ENCODE measurements at places on chromosomes 7 and 10.

DNA sequence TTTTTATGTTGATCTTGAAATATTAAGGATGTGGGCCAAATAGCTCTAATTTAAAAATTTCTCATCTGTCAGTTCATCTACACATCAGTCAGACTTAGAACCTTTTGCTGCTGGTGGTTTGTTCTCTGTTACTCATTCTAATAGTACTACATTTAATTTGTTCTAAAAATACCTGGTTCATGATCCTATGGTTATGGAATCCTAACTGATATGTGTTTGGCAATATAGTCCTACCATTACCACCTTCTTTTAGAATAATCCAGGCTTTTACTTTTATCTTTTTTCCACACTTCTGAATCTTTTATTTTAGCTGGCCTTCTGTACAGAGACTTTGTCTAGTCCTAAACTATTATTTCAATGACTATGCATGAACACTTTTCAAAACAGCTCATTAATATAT lies 116.9 kb downstream of the SVOPL start:
- no peak for DNase-seq

- DNase-seq = no peak
Measured at GRCh38 chr7:28297801-28298459, 114.4 kb upstream of the CREB5 start.

DNA sequence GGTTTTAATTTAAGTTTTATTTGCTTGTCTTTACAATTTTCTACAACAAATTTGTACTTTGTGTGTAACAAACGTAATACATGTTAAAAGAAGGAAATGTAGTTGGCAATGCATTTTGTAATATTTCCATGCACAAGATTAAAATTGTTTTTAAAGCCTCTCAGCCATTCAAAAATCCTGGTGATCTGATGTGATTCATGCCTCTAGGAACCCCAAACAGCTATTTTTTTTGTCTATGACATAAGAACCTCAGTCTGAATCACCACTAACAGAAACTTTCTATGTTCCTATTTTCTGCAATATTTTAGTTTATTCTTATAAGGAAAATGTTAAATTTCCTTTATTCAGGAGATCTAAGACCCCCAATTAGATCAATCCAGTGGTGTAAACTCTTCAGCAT lies 183.1 kb upstream of the YAE1 start:
- DNase-seq = no peak

DNA sequence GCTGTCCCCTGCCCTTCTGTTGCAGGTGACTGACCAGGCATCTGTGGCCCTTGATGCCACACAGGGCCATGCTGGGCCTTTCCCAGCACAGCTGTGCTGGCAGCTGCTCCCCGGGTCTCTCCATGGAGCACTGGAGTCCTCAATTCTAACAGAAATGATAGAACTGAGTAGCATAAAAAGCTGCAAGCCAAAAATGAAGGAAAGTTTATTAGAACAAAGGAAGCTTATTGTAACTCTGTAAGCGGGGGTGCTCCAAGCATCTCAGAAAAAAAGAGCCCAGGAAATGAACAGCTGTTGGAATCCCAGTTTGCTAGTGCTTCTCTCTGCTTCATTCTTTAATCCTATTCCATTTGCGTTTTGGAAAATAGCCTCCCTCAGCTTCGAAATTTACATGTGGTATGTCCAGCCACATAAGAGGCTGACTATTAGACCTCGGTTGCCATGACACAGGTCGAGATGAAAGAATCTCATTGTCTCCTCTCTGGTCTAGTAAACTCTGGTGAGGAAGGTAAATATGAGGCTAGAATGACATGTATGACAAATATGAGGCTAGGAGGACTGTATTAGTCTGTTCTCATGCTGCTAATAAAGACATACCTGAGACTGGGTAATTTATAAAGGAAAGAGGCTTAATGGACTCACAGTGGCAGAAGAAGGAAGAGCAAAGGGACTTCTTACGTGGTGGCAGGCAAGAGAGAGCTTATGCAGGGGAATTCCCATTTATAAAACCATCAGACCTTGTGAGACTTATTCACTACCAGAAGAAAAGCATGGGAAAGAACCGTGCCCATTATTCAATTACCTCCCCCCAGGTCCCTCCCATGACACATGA lies 23.7 kb downstream of the EPDR1 start:
- no peak for DNase-seq

DNA sequence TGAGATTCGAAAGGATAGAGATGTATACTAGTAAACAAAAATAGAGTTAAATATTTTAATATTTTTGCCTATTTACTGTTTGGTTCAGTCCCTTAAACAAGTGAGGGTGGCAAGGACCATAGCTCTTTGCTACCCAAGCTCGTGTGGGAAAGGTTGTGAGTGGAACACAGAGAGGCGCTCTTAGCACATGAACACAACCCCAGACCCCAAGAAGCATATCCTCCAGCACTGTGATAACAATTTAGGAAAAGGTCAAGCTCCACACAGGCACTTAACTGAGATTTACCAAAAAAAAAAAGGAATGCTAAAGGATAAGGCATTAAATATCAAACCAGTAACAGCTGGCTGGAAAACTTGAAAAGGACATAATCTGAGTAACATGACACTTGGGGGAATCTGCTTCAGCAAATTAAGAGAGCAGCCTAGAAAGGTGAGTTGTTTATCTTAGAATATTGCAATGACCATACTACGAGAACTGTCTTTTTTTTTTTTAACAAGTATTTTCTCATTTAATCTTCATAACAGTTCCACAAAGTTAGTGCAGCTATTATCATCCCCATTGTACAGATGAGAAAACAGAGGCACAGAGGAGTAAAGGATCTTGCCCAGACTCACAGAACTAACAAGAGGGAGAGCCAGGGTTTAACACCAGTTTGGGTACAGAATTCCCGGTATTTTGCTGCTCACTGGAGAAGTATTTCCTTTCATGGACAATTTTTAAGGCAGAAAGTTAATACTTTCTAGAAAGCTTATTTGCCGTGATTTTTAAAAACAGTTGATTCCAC lies 303.5 kb upstream of the AOAH start:
- DNase-seq = no peak

GRCh38 chr10:21688870-21689269 lies 154.8 kb downstream of the MLLT10 start:
- no peak for DNase-seq

- no peak for DNase-seq
Measured at GRCh38 chr10:1215862-1216573, 159.8 kb downstream of the WDR37 start.

DNA sequence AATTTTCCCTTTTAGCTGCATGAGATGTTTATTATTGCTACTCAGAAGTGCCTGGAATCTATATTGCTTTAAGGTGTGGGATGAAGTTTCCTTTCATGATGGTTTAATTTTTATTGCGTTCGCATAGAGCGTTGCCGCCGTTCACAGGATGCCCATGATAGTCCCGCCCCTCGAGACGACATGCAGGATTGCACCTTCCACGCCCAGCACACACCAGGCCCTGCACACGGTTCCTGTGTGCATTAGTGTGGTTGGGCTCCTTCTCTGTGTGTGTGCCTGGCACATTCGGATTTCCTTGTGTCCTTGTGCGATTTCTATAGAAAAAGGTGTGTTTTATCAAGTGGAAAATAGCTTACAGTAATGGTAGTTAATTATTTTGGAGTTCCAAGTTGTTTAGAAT lies 42.1 kb downstream of the MGMT start:
- DNase-seq = no peak

DNA sequence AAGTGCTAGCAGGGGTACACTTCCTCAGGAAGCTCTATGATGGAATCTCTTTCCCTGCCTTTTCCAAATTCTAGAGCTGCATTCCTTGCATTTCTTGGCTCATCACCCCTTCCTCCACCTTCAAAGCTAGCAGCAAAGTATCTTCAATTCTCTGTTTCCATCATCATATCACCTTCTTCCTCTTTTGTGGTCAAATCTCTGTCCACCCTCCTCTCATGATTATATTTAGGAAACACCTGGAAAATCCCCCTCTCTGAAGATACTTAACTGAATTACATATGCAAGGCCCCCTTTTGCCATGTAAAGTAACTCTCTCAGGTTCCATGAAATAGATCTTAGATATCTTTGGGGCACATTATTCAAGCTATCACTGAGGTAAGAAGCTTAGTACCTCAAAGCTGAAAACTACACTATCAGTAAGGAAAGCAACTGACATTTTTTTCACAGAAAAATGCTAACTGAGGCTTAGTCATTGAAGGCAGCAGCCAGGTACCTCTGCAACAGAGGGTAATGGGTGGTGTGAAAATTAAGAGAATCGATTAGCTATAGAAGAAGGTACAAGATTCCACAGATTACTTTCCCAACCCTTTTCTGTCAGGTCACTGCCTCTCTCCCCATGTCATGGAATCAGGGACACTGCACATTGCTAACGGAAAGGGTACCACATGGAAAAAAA lies 197.3 kb downstream of the MACC1 start:
- DNase-seq = no peak

DNA sequence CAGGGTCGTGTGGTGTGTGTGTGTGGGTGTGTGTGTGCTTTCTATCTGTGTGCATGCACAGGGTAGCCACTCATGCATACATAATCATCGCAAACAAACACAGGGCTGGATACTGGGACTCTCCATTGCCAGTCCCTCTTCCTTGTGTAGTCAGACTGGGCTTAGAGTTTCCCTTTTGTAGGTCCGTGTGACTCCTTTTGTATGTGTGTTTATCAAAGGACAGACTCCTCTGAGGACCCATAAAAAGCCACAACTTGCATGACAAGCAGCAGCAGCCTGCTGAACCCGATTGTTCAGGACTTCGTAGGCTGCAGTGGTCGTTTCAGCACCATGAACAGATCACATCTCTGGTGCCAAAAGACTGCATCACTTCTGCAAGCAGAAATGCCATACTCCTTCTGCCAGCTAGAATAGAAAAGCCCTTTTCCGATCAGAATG lies 895 bp downstream of the VSTM2A start:
- no peak for DNase-seq

- no peak for DNase-seq
Measured at GRCh38 chr7:105636982-105637381, 55.7 kb upstream of the EFCAB10 start.

- no peak for DNase-seq
Measured at GRCh38 chr10:110355922-110356627, 51.4 kb upstream of the SMNDC1 start.

GRCh38 chr10:72244573-72245038 lies 28.5 kb upstream of the ASCC1 start:
- no peak for DNase-seq

- no peak for DNase-seq
Measured at GRCh38 chr10:118239236-118239630, 102.9 kb downstream of the FAM204A start.

- no peak for DNase-seq
Measured at GRCh38 chr7:96418581-96418980, 96.7 kb upstream of the SLC25A13 start.

- DNase-seq = no peak
Measured at GRCh38 chr7:77549106-77549870, 12.2 kb downstream of the PTPN12 start.

DNA sequence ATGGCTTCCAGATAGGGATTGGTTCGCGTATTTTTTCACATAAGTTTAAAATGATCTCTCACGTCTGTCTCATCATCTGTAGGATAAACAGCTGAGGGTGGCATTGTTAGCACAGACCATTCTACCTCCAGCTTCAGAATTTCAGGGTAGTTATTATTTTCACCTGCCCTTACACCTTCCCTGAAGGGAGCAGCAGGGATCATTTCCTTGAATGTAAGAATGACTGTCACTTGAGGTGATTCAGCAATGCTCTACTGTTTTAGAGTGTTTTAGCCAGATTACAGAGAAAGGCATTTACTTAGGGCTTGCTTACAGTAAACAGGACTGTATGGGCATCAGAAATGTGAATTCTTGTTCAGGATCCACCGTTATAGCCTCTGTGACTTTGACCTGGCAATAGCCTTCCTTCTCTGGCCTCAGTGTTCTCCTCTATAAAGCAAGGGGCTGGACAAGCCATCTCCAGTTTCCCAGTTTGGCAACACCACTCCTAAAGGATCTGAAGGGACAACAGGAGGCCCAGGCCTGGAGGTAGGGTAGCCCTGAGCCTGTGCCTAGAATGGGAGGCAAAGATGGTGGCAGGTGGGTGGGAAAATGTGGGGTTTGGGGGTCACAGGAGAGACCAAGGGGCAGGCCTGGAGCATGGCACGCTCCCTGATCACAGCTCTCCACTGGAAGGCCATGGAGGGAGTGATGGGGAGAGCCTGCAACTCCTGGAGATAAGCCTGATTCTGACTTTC lies 1.2 kb upstream of the IGFBP1 start:
- no peak for DNase-seq

DNA sequence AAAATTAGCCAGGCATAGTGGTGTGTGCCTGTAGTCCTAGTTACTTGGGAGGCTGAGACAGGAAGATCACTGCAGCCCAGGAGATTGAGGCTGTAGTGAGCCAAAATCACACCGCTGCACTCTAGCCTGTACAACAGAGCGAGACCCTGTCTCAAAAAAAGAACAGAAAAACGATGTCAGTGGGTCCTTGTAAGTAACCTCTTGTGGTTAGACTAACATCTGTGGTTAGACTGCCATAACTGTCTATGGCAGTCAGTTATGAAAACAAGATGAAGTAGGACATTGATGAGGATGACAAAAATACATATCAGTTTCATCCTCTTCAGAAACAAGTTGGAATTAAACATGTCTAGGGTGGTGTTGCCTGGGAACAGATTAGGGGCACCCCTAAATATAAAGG lies 53.3 kb downstream of the AKAP9 start:
- DNase-seq = no peak

DNA sequence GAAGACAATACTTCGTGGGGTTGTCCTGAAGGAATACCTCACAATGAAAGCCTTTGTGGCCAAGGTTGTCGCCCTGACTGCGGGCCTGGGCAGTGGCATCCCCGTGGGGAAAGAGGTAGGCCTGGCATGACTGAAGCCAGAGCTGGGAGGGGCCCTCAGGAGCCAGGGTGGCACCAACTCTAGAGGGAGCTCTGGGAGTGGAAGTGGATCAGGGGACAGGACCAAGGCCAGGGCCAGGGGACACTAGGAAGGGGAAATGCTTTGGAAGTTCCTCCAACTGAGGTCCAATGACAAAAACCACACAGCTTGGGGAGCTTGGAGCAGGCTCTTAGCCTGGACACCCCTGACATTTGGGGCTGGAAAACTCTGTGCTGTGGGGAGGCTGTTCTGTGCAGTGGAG lies 5.8 kb downstream of the CLCN1 start:
- no peak for DNase-seq

DNA sequence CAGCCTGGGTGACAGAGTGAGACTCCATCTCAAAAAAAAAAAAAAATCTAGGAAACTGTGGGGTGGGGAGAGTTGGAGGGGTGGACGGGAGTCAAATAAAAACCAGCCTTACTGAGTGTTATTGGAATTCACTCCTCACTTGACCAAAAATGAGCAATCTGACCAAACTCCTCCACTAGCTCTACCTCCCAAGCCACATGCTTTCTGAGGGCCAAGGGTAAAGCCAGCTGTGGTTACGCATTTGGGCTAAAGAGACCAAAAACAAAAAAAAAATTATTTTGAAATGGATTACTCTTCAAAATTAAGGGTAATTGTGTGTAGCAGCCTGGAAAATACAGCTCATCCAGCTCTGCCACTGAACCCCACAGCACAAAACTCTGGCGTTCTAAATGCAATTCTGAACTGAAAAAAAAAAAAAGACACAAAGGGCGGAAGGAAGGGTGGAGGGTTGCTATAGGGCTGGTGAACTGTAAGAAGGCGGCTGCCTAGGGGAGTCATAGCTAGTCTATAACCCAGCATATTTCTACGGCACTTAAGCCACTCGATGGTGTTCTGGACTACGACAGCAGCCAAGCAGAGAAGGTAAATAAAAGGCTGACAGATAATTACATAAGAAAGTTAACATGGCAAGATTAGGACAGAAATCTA lies 7.8 kb downstream of the ELMO1 start:
- DNase-seq = peak; percentile 6

GRCh38 chr7:116517626-116518025 lies 7.2 kb upstream of the CAV1 start:
- DNase-seq = no peak
